CD4-positive, alpha-beta T cell (primary cell): ENCODE measurements at places on chromosomes 5 and 9.

- no peak for DNase-seq
These were observed 10.0 kb downstream of the FANCC start for GRCh38 chr9:95307538-95307937.

DNA sequence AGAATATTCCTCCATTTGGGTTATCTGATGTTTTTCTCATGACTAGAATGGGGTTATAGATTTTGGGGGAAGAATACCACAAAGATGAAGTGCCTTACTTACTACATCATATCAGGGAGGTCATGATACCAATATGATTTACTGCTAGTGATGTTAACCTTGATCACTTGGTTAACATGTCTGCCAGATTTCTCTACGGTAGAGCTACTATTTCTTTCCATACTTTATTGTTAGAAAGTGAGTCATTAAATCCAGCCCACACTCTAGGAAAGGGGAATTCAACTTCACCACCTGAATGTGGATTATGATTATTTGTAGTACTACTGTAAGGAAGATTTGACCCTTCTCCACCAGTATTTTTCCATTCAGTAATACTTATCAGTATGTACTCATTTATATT, 64.7 kb downstream of the UBE2R2 start:
- no peak for DNase-seq

DNA sequence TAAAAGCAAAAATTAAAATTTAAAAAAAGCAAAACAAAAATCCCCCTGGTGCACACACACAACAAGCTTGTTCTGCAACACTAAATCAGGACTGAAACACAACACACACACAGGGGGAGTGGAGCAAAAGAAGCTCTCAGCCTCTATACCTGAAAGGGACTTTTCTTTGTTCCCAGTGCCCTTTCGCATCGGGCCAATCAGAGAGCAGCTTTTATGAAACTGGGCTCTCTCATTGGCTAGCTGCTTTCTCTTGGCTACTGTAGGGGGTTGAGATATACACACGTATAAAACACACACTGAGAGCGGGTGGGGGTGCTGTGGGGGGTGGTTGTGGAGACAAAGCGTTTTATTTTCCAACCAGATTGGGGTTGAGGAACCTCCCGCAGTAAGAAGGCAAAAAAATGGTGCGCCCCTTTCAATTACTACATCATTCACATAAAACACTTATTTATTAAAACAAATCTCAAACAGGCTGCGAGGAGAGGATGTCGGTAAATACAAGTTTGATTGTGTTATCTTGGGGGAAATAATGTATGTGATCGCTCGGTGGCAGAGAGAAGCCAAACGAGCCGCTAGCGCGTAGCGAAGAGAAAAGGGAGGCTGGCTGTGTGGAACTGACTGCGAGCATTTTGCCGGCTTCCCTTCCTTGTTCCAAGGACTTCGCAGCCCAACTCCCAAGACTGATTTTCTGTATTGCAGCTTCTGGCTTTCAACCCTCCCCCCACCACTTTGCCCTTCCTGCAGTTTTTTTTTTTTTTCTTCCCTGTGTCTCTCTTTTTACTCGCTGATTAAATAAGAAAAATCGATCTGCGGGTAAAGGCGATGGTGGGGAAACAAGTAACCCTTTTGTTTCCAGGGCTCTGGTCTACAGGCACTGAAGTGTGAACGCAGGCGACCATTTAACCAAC, 2.5 kb upstream of the ZNF608 start:
- no peak for DNase-seq

DNA sequence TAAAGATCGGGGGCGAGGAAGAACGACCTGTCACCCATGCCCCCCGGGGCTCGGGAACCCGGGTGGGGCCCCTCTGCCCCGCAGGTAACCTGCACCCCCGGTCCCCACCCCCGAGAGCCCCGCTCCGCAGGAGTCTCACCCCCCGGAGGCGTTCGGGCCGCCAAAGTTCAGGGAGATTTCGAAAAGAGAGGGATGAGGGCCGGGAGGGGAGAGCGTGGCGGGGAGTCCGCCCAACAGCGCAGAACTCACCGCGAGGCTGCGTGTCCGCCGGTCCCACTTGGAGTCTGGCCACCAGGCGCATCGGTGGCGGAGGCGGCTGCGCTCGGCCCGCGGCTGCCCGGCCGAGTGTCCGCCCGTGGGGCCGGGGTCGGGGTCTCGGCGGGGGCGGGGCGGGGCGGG, at the start of gene PHF19:
PHF19 (minus strand) TSS at position 347 of the 399 bp plus-strand sequence. CDS start 2,447 bp downstream, outside the sequence.
- peak; percentile 62 for DNase-seq

- DNase-seq = no peak
These were observed 6.8 kb upstream of the LNPEP start for GRCh38 chr5:96928931-96929708.
